Left renal pelvis (tissue), 4 donors: ENCODE measurements at places on chromosomes 1 and 21. TPM values are rescaled to one million over a fixed set of nuclear protein-coding genes. Genes with fewer than 3 reads are reported as not detected.

The TSSK3 gene
- polyA plus RNA-seq: 3.4 TPM

The ZZZ3 gene
- 73.7 TPM for polyA plus RNA-seq

The CD48 gene
- polyA plus RNA-seq: 2.0 TPM

The OR10J1 gene
- not detected for polyA plus RNA-seq

The ANXA9 gene
- polyA plus RNA-seq: 15.8 TPM

The DLGAP3 gene
- 0.29 TPM for polyA plus RNA-seq

The CRB1 gene
- 0.34 TPM for polyA plus RNA-seq

The LCA5L gene
- polyA plus RNA-seq: 8.2 TPM

The CR2 gene
- polyA plus RNA-seq: 0.45 TPM

The PCP4L1 gene
- 1.6 TPM for polyA plus RNA-seq

The MARCKSL1 gene
- polyA plus RNA-seq: 415 TPM

The LENEP gene
- not detected for polyA plus RNA-seq

The GPR153 gene
- polyA plus RNA-seq: 6.3 TPM

The MROH9 gene
- not detected for polyA plus RNA-seq

The C4BPB gene
- 0.47 TPM for polyA plus RNA-seq

The ADAMTSL4 gene
- polyA plus RNA-seq: 22.6 TPM

The CSF3R gene
- 6.0 TPM for polyA plus RNA-seq

The LCE1F gene
- not detected for polyA plus RNA-seq

The FCRL2 gene
- polyA plus RNA-seq: not detected

The SYDE2 gene
- polyA plus RNA-seq: 10.0 TPM

The CTXND2 gene
- not detected for polyA plus RNA-seq

The CRYAA gene
- not detected for polyA plus RNA-seq

The ZBTB40 gene
- polyA plus RNA-seq: 21.0 TPM

The RSBN1 gene
- polyA plus RNA-seq: 28.3 TPM

The SHE gene
- polyA plus RNA-seq: 8.5 TPM

The LINGO4 gene
- polyA plus RNA-seq: not detected

The CFAP141 gene
- polyA plus RNA-seq: not detected

The KIAA1614 gene
- polyA plus RNA-seq: 9.8 TPM

The KDF1 gene
- 8.7 TPM for polyA plus RNA-seq

The IGSF21 gene
- polyA plus RNA-seq: 0.52 TPM

The MYBPH gene
- 0.07 TPM for polyA plus RNA-seq

The RCSD1 gene
- polyA plus RNA-seq: 14.1 TPM

The SLAMF1 gene
- polyA plus RNA-seq: 0.09 TPM

The C8A gene
- not detected for polyA plus RNA-seq

The SLC22A15 gene
- polyA plus RNA-seq: 5.9 TPM
